ENCODE measurements at places on chromosomes 2 and 18. TPM values are rescaled to one million over a fixed set of nuclear protein-coding genes. Genes with fewer than 3 reads are reported as not detected.

- no peaks in the 10 kb centered on the region for H3K4me1 ChIP-seq
- no peaks in the 10 kb centered on the region for H3K36me3 ChIP-seq
- H3K27ac ChIP-seq: no peak overlapping the region
- no peaks in the 10 kb centered on the region for H3K27me3 ChIP-seq
These were observed 116.4 kb upstream of the NYAP2 start for GRCh38 chr2:225282858-225283710.

GRCh38 chr2:12271589-12271984, 445.1 kb upstream of the TRIB2 start:
- DNase-seq: no peak
- H3K27ac ChIP-seq: no peak overlapping the region
- no peaks in the 10 kb centered on the region for H3K27me3 ChIP-seq
- no peaks in the 10 kb centered on the region for H3K36me3 ChIP-seq
- peaks cover 14% of the 10 kb centered on the region for H3K4me1 ChIP-seq

- no peak overlapping the region for H3K4me3 ChIP-seq
- no peaks in the 10 kb centered on the region for H3K27me3 ChIP-seq
- no peak overlapping the region for H3K27ac ChIP-seq
- H3K36me3 ChIP-seq: no peaks in the 10 kb centered on the region
- no peaks in the 10 kb centered on the region for H3K4me1 ChIP-seq
These were observed 829.3 kb upstream of the ID2 start for GRCh38 chr2:7852546-7852945.

- H3K4me1 ChIP-seq: peaks cover 9% of the 10 kb centered on the region
- peak overlapping the region; percentile 56 for H3K4me3 ChIP-seq
- no peak for DNase-seq
- H3K36me3 ChIP-seq: no peaks in the 10 kb centered on the region
- H3K27ac ChIP-seq: peak overlapping the region; percentile 4
These were observed 589 bp upstream of the SGPP2 start for GRCh38 chr2:222423632-222424275.

DNA sequence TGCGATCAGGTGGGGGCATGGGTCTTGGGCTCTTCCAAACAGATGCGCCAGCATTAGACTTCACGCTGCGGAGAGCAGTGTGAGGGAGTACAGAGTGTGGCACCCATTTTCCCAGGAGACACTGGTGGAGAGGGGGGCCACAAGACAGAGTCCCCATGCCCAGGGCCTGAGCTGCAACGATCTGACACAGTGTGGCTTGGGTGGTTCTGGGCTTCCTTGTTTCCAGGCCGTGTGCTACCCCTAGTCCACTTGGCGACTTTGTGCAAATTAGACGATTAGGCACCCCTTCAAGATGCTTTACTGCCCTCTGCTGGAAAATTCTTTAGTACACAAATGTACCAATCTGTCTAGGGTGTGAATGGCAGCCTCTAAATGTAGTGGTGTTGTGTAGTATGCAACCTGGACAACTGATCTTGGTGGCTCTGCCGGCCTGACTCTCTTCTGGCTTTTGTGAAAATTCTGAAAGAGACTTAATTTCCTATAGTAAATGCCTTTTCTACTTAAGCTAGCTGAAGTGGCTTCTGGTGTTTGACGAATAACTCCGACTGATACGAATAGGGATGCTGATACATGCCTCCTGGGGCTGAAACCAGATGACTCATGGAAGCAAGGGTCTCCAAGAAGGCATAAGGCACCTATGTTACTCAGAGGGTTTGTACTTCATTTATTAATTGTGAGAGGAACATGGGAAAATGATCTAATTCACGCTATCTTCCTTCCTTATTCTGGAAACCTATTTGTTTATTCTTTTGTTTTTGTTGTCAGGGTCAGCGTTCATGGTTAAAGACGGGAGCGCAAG, 92.3 kb upstream of the SMAD2 start:
- H3K27me3 ChIP-seq: no peaks in the 10 kb centered on the region
- H3K4me1 ChIP-seq: no peaks in the 10 kb centered on the region

- H3K4me3 ChIP-seq: no peak overlapping the region
- no peaks in the 10 kb centered on the region for H3K27me3 ChIP-seq
- DNase-seq: no peak
- H3K4me1 ChIP-seq: no peaks in the 10 kb centered on the region
- no peaks in the 10 kb centered on the region for H3K36me3 ChIP-seq
- no peak overlapping the region for H3K27ac ChIP-seq
These were observed 1058.7 kb upstream of the KLHL29 start for GRCh38 chr2:22326250-22326649.

GRCh38 chr2:190302052-190302451, 17.6 kb downstream of the HIBCH start:
- no peak overlapping the region for H3K4me3 ChIP-seq
- H3K27ac ChIP-seq: no peak overlapping the region
- H3K27me3 ChIP-seq: no peaks in the 10 kb centered on the region
- no peaks in the 10 kb centered on the region for H3K4me1 ChIP-seq

KCNE4 gene
- not detected for total RNA-seq

TEKT4 gene
- total RNA-seq: not detected

PLCL1 gene
- total RNA-seq: 0.71 TPM
